ENCODE measurements at places on chromosomes 1 and 21. TPM values are rescaled to one million over a fixed set of nuclear protein-coding genes. Genes with fewer than 3 reads are reported as not detected.

Gene KCNK2
- 1.5 TPM for total RNA-seq

Gene ZNF670
- total RNA-seq = 5.5 TPM

Gene MMP23B
- 18.1 TPM for total RNA-seq

Gene RXFP4
- not detected for total RNA-seq

Gene LCE1A
- not detected for total RNA-seq

Gene BGLAP
- 1.0 TPM for total RNA-seq

Gene PGLYRP4
- total RNA-seq = 0.31 TPM

Gene SLC1A7
- total RNA-seq = not detected

Gene CCDC27
- not detected for total RNA-seq

Gene FABP3
- total RNA-seq = 260 TPM

Gene PODN
- 17.1 TPM for total RNA-seq
